ENCODE measurements at places on chromosomes 7 and 10.
A peak's percentile ranks its signal among the peaks of the same experiment; 100 is the strongest.

DNA sequence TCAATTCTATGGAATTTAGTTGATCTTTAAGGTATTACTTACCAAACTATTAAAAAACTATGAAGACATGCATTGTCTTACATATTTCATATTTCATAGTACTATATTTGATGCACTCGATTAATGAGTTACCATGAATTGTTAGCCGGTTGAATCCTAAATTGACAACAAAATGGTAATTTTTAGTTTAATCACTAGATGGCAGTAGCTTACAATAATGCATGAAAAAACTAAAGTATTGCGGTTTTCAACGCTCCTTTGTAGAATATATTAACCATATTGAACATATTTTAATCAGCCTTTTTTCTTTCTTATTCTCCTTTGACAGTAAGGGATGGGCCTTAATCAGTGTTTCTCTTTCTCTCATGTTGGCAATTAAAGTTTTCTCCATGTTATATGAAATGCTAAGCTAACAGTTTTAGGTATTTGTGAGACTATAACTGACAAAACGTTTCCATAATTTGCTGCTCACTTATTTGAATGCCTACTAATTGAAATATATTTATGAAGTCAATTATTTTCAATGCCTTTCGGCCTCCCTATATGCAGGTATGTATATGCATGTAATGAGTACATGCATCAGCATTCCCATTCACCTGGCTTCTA, 48.5 kb upstream of the ARL4A start:
- DNase-seq, result no peak

DNA sequence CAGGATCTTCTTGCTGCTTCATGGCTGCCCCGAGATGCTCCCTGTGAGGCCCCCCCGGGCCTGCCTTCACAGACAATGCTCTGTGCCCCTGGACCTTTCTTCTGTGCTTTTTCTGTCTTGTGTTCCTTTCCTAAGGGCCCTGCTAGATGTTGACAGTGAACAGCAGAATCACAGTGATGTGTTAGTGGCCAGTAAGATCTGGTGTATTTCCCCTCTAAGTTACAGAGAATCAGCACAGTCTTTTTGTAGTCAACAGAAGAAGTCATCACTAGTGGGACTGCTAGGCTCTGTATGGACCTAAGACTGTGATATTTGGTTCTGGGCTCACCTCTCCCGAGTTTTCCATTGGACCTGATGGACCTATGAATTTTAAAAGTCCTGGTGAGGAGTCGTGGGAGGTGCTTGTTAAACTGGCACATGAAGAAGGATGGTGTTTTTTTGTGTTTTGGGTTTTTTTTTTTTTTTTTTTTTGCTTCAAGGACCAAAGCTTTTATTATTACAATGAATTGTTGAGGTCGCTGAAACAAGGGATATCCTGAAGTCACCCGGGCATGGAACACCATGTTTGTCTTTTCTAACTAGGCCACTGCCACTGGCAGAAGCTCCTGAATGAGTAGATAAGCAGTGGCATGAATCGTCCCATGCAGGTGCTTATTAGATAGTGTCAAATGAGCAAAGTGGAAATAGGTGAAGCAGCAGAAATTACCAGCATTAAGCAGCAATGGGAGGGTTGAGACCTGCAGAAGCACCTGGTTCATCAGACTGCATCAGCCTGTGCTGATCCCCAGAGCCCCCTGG, 194.8 kb downstream of the CELF2 start:
- no peak for DNase-seq

- DNase-seq, result no peak
Observed at GRCh38 chr7:101933028-101933427, 115.6 kb downstream of the CUX1 start.

DNA sequence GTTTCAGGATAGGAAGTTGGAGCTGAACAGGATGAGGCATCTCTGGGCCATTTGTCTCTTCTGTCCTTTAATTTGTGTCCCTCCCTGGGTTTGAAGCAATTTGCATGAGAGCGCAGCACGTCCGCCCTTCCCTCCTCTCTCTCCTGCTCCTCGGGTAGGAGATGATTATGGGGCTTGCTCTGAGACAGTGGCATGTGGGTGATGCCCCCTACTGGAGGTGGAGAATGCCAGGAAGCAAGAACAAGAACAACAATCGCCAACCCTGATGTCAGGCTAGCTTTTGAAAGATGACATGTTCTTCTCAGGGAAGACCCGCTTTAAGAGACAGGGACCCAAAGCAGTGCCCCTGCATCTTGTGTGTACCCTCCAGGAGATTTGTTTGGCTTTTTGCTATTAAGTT, 63.9 kb upstream of the LOXL4 start:
- DNase-seq, result no peak

GRCh38 chr7:1562597-1563051, 6.6 kb upstream of the TMEM184A start:
- DNase-seq, result no peak

DNA sequence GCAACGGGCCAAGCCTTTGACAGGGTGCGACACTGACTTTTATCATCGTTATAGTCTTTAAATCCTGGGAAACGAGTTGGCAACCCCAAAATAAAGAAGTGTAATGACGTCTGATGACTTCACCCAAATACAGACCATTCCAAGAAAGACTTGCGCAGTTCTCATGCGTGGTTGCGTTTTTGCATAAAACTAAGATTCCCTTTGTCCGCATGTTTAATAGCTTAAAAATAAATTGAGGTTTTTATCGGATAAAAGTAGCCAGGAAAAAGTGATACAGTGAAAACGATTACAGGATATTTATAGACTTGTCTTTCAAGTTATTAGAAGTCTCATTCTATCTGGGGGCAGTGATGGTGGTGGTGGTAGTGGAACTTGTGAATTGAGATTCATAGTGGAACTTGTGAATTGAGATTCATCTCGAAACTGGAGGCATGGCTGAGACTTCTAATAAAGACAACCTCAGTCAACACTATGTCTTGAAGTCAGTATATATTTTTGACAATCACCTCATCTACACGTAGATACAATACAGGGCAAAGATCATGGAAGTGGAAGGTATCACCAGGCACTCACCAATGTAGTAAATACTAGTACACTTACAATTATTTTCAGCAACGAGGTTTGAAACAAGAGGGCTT, 1.2 kb upstream of the NAMPT start:
- DNase-seq, result no peak

GRCh38 chr7:38280000-38280399, 6.6 kb upstream of the TARP start:
- no peak for DNase-seq

GRCh38 chr10:132103116-132103910, 37.6 kb downstream of the JAKMIP3 start:
- no peak for DNase-seq

GRCh38 chr7:158710651-158711102, 6.1 kb upstream of the NCAPG2 start:
- no peak for DNase-seq

- DNase-seq, result no peak
Observed at GRCh38 chr7:140036224-140036962, 26.4 kb downstream of the PARP12 start.

- DNase-seq, result no peak
Observed at GRCh38 chr7:30920584-30921539, 9.2 kb downstream of the AQP1 start.

DNA sequence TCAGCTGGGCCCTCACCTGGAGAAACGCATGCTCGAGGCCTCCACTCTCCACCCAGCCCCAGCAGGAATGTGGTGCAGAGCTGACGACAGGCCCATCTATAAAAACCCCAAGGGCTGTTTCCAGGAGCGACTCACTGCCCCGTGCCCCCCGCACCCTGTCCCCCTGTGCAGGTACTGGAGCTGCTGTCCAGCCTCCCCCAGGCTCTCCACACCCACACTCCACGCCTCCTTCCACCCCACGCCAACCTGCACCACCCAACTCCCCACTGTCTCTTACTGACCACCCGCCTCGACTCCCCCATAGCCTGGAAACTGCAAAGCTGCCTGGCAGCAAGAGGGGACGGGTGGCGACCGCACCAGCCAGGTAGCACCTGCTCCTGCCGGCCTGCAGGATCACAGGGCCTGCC, 43.3 kb downstream of the DIP2C start:
- DNase-seq, result no peak

DNA sequence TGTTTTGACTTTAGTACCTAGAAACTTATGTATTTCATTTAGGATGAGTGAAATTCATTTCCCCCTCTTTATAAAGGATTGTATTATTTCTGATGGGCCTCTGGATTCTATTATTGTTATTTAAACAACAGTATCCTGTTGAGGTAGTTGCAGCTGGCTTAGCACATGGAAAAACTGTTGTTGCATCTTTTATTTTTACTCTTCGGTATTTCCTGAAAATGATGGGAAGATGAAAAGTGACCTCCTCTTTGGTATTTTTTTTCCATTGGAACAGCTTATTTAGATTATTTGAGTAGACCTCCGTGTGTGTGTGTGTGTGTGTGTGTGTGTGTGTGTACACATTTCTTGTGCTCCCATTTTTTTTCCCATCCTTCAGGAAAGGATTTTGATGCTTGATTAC, 129.8 kb downstream of the PRKG1 start:
- DNase-seq, result no peak

GRCh38 chr7:148828965-148829364, 55.1 kb downstream of the EZH2 start:
- DNase-seq, result no peak

DNA sequence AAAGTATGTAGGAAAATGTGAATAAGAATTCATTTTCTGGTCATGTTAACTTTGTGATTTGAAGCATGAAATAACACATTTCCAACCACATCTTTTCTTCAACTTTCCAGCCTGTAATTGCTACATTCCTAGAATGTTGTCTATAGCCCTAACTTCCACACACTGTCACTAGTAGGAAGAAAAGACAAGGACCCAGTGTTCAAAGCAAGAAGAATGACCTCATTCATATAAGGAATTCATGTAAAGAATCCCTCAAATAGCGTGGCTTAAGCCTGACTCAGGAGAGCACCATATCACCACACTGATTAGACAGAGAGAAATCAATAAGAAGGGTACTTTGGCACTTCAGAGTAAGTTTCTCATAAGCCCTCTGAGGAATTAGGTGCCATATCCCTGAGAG, 318.7 kb upstream of the CHRM2 start:
- DNase-seq, result no peak

- DNase-seq, result peak; percentile 52
Observed at GRCh38 chr7:142805350-142806021, 34.7 kb downstream of the PRSS2 start.

DNA sequence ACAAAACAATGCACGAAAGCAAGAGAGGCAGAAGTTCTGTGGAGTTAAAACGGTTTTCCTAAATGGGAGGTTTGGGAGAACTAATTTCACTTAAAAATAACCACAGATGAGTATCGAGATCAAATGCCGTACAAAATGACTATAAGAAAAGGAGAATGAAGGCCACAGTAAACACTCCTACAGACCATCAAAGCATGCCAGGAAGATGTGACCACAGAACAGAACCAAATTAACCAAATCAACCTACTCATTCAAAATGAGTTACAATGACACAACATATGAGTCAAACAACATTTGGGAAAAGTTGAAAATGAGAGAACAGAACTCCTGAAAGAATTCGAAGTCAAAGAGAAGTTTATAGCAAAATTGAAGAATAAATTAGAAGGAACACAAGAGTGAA, 24.3 kb upstream of the DOCK1 start:
- no peak for DNase-seq

DNA sequence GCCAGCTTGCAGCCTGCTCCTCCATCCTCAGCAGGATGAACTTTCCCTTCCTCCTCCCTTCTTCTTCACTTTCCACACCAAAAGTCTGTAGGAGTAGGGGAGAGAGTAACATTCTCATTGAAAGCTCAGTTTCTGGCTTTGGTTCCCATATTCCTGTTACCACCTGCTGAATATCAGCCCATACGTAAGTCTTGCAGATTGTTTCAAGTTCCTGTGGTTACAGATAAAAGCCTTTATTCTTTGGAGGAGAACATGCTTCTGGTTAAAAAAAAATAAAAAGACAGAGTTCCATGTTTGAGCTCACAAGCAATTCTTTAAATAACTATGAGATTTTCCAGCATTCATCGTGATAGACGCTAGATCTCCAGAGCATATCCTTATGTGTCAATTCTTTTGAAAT, 637.3 kb downstream of the SUGCT start:
- no peak for DNase-seq

DNA sequence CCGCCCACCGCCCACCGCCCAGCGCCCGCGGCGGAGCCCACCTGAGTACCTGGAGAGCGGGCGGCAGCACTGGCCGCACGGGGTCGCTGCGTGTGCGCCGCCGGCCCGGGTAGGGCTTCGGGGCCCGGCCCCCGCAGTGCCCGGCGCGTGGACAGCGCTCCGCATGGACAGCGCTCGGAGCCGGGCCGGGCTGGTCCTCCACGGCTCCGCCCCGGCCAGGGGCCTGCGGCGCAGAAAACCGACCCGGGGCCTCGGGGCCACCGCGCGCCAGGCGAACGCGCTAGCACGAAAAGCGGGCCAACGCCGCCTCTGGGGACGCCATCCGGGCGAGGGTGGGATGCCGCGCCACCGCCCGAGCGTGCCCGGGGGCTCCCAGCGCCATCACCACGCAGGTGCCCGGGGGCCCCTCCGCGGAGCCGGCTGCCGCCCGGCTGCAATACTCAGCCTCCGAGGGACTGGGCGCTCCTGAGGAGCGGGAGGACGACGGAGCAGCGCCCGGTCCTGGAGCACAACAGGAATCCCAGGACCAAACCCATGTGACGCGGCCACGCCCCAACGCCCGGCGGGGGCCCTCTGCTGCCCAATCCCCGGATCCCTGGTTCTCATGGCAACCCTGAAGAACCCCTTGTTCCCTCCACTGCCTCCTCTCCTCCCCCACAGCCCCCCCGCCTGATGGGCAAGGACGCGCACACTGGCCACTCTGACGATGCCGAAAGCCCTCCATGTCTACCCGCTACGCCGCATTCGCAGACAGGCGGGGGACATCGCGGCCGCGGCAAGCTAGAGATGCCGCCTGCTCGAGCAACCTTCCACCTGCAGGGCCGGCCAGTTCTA, at the start of gene GRB10:
Gene GRB10 (minus strand): TSS at position 522 of the 834 bp plus-strand sequence. CDS start 50,574 bp downstream, outside the sequence.
- DNase-seq, result peak; percentile 50

DNA sequence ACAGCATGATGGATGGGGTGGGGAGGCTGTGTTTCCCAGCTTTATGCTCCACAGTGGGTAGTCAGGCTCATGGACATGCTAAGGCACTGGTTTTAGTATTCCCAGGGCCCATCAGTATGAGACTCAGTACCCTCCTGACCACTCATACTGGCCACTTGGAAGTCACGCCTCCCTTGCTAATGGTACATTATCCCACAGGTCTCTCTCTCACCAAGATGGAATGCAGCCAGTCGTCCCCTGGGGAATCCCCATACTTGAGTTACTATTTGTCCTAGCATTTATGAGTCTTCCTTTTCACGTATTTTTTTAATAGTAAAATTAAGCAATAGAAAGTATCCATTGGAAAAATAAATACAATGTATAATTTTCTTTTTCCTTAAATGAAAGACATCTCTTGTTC, 80.6 kb upstream of the TBX20 start:
- no peak for DNase-seq

DNA sequence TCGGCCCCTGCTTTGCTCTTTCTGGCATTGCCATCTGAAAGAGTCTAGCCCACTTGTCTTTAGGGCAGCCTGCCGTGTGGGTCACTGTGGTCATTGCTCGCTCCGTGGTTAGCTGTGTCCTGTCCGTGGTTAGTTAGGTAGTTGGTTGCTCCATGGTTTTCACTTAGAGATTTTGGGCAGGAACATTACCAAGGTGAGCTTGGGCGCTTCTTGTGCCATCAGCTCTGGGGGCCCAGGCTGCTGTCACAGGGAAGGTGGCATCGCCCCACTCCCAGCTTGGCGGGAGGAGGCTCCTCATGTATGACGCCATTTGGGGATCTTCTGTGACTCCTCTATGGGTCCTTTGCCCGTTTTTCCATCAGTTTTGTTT, 53.1 kb downstream of the INPP5A start:
- DNase-seq, result no peak
